ENCODE measurements at places on chromosomes 4 and X.

GRCh38 chr4:185500576-185500975 lies 29.0 kb upstream of the CCDC110 start:
- no peak for DNase-seq

DNA sequence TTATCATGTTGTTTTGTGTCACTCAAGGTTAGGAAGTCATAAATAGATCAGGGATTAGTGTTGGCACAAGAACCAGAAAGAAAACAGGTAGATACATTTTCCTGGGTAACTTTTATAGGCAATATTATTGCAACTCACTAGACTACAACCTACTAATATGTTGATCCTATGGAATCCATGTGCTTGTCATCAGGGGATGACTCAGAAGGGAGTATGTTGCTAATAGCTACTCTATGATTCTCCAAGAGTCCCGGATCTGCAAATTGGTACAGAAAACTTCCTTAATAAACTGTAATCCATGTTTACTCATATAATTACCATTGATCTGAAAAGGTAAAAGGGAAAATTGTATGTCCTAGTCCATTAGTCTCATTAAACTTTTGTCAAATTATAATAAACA lies 11.7 kb upstream of the GNRHR start:
- DNase-seq, result no peak

GRCh38 chr4:139973616-139974015 lies 180.4 kb downstream of the MAML3 start:
- no peak for DNase-seq

- DNase-seq, result no peak
Measured at GRCh38 chr4:172787111-172787510, 381.5 kb upstream of the GALNT7 start.

All from NCI-H2081 treated with DMSO at 0.1 percent for 48 hours (cell line).